ENCODE measurements at places on chromosomes 16 and 17.

DNA sequence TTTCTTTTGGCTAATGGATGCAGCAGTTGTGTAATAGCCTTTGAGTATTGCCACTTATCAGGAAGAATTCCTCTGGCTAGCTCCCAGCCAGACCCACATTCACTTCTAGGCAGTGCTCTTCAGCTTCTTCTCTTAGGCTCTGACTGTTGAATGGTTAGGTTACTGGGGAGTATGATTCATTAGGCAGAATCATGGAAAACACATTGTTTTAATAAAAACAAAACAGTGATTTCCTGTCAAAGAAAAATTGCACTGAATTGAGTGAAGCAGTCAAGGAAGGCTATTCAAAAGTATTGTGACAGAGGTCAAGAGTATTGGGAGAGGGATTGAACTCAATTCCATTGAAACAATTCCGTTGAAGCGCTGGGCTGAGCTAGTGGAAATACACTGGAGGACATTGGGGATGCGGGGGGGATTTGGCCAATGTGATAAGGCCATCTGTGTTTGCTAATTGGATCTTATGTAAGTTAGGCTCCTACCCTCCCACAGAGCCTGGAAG is 68.0 kb downstream of the CNTNAP4 start:
- no peak for DNase-seq

- no peak for DNase-seq
Measured at GRCh38 chr16:9081158-9081557, 10.3 kb upstream of the HAPSTR1 start.

DNA sequence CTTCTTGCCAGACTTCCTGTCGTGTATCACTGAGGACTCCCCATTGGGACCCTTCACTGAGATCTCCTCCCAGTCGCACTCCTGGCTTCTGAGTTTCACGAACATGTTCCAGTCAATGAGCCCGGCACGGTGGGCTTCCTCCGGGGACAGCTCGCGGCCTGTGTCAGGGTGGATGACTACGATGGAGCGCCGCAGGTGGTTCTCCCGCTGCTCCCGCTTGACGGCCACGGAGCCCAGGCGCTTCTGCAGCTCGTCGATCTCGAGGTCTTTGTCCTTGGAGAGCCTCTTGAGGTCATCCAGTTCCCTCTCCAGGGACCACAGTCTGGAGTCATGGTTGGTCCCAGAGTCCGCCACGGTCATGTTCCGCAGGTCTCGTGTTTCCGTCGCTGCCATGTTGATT is 36.2 kb downstream of the UBN1 start:
- DNase-seq = no peak

- DNase-seq = peak; percentile 48
Measured at GRCh38 chr16:11255737-11256660, at the start of gene SOCS1. SOCS1 (minus strand) TSS chr16:11256204; CDS start chr16:11255478, 726 bp downstream.

GRCh38 chr16:57577691-57578224 is 35.3 kb downstream of the ADGRG5 start:
- no peak for DNase-seq

- DNase-seq = no peak
Measured at GRCh38 chr16:51831595-51832367, 680.7 kb upstream of the SALL1 start.

GRCh38 chr16:14148569-14148968 is 77.5 kb downstream of the MRTFB start:
- DNase-seq = no peak

DNA sequence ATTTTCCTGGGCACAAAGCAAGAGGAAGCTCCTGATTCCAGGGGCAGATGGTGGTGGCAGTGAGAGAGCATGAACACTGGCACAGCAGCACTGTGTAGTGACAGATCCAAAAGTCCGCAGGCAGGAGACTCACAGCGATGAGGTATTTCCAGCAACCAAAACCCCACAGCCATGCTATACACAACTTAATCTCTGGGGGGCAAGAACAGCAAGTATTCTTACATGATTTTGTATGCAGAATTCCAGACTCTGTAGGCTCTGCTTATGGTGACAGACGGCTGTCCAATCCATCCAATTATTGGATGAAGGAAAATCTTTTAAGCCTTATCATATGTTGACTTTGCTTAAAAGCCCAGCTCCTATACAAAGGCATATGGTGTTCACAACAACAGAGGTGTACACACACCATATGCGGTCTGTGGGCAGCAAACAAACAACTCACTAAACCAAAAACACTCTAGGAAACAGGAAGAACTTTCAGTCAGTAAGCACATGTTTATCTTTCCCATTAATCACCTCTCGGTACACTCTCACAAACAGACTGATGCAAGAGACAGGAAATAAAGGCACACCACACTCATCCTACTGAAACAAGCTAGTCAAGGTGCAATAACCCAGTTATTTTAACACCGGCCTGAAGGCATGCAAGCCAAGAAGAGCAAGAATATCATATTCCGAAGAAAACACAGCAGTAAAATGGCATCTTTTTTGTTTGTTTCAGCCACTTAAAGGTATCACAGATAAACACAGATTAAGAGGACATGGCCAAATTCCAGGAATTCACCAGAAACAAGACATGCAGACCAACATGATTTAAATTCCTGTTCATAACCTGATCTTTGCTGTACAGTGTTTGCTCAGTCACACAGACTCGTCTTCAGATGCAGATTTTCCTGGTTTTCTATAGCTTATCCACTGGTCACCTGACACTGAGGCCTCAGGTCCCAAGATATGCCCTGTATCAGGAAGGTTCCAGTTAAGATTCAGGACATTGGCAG is 47.8 kb downstream of the ERN1 start:
- DNase-seq = no peak

GRCh38 chr16:10485698-10486382 is 94.6 kb downstream of the EMP2 start:
- no peak for DNase-seq

DNA sequence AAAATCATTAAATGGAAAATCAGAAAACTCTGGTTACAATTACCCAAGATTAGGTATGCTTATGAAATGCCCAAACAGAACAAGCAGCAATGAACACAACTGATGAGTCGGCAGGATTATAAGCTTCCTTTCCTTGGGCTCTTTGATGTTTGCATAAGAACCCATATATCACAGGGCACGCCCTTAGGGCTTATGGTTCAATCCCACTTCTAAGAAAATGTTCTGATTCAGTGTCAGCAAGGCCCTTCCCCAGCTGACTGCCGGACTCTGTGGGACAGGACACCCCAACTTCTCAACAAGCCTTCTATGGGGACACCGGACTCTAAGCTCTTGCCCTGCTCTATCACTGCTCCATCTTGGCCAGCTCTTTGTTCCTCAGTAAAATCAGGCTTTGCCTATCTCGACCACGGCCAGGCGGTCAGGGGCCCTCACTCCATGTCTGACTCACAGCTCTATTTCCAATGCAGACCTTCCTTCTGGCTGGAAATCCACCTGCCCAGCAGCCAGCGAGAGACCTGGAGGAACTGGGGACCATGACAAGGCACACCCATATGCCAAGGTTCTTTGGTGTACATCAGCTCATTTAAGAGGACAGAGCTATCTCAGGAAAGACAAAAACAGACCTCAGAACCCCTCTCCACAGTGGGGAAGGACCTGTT is 26.8 kb downstream of the LITAFD start:
- no peak for DNase-seq

- DNase-seq = peak; percentile 98
Measured at GRCh38 chr17:29389982-29390850, at the start of gene TAOK1. TAOK1 (plus strand) TSS chr17:29390363; CDS start chr17:29451549, 61,186 bp downstream.

DNA sequence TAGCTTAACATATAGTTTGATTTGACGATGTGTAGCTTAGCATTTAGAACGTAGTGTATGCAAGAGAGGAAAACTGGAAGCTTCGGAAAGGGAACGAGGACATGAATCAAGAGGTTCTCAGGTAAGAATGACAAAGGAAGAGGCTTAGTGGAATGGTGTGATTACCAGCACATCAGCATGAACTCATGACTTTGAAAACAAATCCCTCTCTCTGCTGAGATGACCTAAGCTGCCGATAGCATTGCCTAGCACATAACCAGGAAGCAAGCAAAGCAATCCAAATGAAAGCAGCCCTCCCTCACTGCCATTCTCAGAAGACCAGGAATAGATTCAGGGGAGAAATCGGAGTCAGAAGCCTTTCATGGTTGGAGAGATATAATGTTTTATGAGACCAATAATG is 51.3 kb upstream of the CCL1 start:
- DNase-seq = no peak

GRCh38 chr16:82833378-82833993 is 206.7 kb downstream of the CDH13 start:
- no peak for DNase-seq

DNA sequence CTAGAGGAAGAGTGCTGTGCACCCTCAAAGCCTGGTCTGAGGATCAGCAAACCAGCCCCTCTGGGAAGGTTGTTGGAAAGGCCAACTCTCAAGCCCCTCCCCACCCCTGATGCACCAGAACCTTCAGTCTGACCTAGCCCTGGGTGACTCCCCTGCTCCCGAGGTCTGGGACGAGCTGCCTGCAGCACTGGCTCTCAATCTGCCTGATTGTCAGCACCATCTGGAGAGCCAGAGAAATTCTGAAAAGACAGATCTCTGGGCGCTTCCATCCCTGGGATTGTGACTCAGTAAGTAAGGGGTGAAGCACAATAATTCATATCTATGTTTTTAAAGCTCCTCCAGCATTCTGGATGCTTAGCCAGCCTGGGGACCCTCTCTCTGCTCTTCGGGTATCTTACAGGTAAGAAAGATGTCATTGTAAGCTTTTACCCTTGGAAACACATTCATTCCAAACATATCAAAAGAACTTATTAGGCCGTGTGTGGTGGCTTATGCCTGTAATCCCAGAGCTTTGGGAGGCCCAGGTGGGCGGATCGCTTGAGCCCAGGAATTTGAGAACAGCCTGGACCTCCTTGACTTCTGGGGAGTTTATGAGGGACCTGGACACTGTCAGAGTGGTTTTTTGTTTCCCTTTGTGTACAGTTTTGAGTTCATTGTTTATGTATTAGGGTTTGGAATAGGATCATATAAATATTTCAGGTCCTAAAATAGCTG is 147.5 kb downstream of the KCNJ12 start:
- DNase-seq = no peak

DNA sequence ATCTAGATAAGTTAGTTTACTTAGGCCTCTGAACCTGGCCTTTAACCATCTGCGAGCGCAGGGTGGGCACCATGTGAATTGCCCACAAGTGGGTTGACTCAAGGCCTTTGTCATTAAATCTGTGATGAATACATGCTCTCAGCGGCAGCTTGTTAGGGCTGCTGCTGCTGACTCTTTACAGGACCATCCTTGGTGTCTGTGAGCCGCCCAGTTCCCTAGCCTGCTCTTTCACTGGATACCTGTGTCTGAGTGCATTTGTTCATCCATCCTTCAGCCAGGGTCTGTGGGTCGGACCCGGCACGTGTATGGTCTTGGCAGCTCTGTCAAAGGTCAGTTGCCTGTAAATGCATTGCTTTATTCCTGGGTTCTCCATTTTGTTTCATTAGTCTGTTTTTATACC is 321.3 kb downstream of the CNTNAP4 start:
- DNase-seq = no peak

DNA sequence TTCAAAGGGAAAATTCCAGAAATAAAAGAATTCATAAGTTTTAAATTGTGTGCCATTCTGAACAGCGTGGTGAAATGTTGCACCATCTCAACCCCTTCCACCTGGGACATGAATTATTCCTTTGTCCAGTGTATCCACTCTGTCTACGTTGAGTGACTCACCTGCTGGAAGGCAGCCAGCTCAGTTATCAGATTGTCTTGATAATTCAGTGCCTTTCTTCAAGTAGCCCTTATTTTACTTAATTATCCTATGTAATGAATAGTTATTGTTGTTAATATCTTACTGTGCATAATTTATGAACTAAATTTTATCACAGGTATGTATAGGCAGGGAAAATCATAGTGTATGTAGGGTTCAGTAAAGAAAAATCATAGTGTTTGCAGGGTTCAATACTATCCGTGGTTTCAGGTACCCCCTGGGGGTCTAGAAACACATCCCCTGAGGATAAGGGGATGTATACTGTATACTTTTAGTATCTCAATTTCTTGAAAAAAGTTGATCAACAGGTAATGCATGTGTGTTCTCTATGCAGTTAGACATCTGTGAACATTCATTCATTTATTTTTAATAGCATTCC is 7.7 kb upstream of the PCTP start:
- no peak for DNase-seq

DNA sequence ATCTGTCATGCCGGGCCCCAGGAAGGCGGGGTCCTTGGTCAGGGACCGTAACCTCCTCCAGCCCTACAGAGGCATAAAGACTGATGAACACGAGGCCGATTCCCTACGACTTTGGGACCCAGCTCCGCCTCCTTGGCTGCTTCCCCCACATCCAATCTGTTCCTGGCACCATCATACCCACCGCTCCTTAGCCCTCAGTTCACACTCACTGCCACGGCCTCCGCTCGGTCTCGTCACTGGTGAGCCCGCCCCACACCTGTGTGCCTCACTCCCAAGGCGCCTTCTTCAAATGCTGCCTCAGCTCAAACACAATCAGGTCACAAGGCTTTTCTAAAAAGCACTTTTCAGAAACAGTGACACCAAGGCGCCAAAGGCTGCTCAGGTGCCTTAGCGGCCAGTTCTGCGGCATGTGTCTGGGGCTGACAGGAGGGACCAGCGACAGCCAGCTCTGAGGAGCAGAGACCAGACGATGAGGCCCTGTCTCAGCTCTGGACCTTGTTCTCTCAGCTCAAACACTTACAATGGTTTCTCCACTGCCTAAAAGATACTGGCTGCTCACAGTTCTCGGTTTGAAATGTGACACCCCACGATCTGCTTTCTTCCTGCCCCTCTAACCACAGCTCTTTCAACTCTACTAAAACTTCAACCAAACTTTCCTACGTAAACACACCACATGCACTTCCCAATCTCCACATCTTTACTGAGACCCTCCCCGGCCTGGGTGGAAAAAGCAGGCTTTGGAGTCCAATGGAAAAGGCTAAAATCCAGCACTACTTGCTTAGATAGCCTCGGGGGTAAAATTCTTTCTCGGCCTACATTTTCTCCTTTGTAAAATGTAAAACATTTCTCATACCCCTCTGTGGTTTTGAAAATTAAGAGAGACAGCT is 33.2 kb downstream of the CYB5D2 start:
- no peak for DNase-seq

GRCh38 chr16:68756239-68756915 is 19.3 kb downstream of the CDH1 start:
- DNase-seq = no peak

DNA sequence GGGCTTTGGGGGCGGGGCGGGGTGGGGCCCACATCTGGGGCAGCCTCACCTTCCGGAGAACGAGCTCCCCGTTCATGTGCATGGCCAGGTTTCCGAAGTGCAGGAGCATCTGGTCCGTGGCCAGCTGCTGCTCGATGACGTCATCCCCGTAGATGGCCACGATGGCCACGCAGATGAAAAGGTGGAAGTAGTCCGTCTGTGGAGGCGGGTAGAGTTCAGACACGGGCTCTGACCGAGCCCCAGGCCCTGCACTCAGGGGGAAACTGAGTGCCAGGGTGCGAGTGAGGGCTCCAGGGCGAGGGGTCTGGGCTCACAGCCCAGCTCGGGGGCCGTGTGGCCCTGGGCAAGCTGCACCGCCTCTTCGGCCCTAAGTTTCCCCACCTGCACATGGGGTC is 93.7 kb downstream of the TBC1D16 start:
- DNase-seq = no peak

DNA sequence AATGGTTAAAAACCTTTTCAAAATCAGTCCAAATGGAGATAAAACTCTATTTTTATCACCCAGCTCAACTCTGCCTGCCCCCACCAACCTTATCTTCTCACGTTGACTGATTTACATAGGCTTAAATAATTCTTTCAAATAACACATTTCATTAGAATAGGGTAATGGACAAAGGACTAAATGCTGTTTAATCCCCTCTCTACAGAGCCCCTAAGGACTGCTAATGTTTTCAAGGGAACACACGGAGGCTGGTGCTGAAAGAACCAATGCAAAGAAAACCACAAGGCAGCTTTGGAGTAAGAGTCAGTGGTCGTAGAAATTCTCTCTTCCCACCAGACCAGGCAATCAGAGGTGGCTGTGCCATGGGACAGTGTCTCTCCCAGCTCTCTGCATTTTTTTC is 445.7 kb upstream of the MAF start:
- DNase-seq = no peak

Data from hypothalamus (tissue), 51 donors.